ENCODE measurements at places on chromosomes 13 and 19. TPM values are rescaled to one million over a fixed set of nuclear protein-coding genes. Genes with fewer than 3 reads are reported as not detected.

The SIGLEC12 gene
- total RNA-seq, result not detected

GRCh38 chr13:34988330-34988791, 46.3 kb downstream of the NBEA start:
- DNase-seq, result no peak

The ADM5 gene
- 0.45 TPM for total RNA-seq

- DNase-seq, result peak; percentile 62
These were observed 2.2 kb downstream of the NAXD start for GRCh38 chr13:110617321-110618072.

The ARHGAP45 gene
- 14.8 TPM for total RNA-seq

The RINL gene
- 18.7 TPM for total RNA-seq

GRCh38 chr13:108902405-108903155, 273.2 kb downstream of the MYO16 start:
- no peak for DNase-seq

DNA sequence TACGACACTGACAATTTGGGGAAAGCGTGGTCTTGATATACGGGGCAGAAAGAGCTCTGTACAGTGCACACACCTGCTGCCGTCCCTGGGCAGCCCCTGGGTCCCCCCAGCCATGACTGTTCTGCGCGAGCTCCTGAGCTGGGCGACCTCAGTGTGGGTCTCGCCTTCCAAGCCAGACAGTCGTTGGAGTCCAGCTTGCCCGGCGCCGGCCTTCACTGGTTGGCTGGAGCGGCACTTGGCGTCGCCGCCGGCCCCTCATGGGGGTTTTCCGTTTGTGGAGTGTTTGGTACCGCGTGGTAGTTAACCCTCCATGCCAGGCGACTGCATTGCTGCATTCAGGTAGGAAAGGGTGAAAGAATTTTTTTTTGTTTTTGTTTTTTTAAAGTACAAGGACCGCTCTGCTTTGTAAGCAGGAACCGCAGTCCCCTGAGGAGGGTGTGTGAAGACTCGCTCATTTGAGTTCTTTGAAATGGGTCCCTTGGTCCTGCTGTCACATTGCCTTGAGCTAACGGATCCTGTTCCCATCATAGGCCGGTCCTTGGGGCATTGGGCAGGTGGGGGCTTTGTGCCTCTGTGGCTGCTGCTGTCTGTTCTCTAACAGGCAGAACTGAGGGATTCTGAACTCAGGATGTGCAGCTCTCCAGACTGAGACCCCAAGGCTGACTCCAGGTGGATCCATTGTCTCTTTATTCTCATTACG, 10.8 kb upstream of the RPS15 start:
- DNase-seq, result no peak

DNA sequence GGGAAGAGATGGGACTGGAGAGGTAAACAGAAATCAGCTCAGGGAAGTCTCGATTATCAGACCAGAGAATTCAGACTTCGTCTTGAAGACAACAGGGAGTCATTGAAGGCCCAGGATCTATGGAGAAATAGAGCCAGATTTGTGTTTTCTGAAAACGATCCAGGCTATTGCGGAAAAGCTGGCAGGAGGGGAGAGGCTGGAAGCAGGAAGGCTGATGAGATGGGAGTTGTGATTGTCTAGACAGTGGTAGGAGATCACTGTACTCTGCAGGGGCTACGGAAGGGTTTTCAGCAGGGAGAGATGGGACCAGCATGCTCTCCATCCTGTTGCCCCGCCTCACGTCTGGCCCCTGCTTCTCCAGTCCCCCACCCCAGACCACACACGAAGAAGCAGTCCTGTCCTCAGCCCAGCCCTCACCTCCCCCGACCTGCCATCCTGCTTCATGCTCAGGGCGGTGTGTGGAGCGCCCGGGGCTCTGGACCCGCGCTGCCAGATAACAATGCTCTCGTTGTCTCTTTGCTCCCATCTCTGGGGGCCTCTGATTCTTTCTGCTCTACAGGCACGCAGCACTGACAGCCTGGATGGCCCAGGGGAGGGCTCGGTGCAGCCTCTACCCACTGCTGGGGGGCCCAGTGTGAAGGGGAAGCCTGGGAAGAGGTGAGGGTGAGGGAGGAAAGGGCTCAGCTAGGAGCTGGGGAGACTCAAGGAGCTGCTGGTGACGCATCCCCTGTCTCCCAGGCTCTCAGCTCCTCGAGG, 1.9 kb downstream of the ARHGAP33 start:
- DNase-seq, result no peak

DNA sequence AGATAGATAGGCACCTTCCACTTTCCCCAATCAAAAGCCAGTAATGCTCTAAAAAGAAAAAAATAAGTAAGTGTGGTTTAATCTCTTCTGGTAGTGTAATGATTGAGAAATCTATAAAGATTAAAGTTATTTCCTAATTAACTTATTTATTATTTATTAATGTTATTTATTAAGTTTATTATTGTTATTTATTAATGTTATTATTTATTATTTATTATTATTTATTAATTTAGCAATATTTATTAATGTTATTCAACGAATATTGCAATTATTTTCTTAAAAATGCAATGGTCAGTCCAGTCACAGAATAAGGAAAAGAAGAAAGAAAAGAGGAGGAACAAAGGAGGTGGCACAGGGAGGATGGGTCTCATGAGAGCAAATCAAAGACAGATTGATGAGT, 100.7 kb downstream of the FREM2 start:
- DNase-seq, result no peak

DNA sequence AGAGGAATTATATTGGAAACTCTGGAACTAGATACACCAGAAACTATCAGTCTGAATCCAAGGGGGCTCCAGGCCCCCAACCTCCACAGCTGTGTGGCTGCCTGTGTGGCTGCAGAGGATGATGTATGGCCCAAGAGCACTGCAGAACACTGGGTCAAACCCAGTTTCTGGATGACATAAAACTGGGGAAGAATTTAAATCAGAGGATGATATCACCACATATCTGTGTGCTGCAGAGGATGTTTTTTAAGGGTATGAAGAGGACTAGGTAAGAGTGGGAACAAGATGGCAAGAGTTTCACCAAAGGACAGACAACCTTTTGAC, 226.4 kb downstream of the SUCLA2 start:
- DNase-seq, result no peak

DNA sequence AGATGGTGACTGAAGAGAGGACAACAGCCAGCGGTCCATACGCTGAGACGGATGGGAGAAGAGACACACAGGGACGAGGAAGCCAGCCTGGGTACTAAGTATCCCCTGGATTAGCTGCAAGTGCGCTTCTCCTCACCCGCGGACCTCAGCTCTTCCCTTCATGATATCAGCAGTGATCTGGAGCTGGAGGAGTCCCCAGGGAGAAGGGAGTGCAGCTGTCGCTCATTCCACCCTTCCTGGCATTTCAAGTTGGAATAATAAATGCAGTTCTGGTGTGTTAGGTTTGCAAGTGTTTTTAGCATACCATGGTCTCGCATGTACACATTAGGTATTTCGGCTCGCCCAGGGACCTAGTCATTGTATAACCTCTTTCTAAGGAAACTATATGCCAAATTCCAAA, 88.5 kb upstream of the C1QTNF9B start:
- DNase-seq, result no peak

DNA sequence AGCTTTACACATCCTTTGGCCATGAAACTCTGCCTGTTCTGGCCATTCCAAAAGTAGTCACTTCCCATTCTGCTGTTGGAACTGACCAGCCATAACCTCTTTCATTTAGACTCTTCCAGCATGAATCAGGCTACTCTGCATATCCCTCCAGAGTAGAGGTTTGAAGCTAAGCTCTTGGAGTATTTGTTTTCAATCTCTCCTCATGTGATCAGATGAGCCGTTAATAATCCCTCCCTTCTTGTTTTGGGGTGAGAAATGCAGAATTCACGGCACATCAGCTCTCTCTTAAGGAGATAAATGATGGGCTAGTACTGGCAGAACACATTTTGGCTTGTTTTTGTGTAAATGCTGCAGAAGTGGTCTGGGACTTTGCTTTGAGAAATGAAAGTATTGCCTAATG, 519.9 kb downstream of the PCDH17 start:
- no peak for DNase-seq

The KLK3 gene
- 1.3 TPM for total RNA-seq

DNA sequence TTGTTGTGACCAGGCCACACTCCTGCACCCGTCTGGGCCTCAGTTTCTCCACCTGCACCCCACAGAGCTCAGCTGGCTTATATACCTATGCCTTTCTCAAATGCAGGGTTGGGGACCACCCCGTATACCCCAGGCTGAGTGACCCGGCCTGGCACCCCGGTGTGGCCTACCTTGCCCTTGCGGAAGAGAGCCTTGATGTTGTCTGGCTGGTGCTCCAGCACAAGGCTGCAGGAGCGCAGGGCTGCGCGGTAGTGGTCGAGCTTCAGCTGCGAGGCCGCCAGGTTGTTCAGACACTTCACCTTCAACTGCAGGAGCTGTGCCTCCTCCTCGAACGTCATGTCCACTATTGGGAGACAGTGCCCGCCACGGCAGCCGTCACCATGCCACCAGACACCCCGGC, 5.9 kb downstream of the FKBP8 start:
- no peak for DNase-seq

The MBNL2 gene
- total RNA-seq, result 99.9 TPM

DNA sequence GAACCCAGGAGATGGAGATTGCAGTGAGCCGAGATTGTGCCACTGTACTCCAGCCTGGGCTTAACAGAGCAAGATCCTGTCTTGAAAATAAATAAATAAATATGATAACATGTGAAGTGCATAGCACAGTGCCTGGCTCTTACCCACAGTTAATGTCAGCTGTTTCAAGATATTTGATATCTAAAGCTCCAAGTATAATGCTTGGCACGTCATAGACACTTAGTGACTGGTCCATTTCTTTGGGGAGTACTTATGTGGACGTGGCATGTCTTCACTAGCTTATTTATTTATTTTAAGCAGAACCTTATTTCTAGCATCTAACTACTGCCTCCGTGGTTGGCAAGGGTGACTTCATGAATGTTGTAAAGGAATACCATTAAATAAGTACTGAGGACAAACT, 18.8 kb downstream of the GARRE1 start:
- no peak for DNase-seq

The GRIN2D gene
- 0.56 TPM for total RNA-seq

The FAM83E gene
- not detected for total RNA-seq

GRCh38 chr19:56176881-56177280, 1.1 kb downstream of the GALP start:
- no peak for DNase-seq

The HS6ST3 gene
- total RNA-seq, result 4.3 TPM

The ZNF274 gene
- total RNA-seq, result 46.8 TPM

- DNase-seq, result no peak
These were observed 15.4 kb downstream of the FGF14 start for GRCh38 chr13:102386461-102386860.

The ZNF329 gene
- 18.5 TPM for total RNA-seq

DNA sequence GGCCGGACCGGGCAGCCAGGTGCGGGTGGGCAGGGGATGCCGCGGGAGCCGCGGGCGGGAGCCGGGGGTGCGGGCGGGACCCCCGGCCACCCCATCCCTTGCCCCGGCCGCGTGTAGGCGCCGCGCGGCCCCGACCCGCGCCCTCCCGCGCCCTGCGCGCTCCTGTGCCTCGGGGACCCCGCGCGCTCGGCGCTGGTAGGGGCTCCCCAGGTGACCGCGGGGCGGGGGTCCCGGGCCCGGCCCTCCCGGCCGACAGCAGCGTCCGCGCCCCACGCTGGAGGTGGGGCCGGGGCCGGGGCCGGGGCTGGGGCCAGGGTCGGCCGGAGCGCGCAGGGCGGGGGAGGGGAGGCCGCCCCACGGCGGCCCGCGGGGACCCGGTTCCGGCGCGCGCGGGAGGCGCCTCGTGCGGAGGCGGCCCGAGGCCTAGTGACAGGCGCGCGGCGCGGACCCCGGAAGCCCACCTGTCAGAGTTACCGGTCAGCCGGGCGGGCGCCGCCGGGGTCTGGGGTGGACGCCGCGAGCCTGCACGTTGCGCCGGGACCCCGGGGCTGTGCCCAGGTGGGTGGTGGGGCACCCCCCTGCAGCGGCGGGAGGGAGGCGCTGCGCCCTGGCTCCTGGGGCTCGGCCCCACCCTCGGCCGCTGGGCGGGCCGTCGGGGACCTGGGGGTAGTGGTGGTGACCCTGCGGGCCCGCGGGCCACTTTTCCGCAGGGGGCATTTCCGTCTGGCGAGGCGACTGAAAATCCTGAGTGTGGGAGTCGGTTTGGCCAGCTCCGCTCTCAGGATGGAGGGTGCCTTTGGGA, 518 bp downstream of the TFDP1 start:
- peak; percentile 8 for DNase-seq

- no peak for DNase-seq
These were observed 13.0 kb downstream of the TFDP1 start for GRCh38 chr13:113597391-113598080.

DNA sequence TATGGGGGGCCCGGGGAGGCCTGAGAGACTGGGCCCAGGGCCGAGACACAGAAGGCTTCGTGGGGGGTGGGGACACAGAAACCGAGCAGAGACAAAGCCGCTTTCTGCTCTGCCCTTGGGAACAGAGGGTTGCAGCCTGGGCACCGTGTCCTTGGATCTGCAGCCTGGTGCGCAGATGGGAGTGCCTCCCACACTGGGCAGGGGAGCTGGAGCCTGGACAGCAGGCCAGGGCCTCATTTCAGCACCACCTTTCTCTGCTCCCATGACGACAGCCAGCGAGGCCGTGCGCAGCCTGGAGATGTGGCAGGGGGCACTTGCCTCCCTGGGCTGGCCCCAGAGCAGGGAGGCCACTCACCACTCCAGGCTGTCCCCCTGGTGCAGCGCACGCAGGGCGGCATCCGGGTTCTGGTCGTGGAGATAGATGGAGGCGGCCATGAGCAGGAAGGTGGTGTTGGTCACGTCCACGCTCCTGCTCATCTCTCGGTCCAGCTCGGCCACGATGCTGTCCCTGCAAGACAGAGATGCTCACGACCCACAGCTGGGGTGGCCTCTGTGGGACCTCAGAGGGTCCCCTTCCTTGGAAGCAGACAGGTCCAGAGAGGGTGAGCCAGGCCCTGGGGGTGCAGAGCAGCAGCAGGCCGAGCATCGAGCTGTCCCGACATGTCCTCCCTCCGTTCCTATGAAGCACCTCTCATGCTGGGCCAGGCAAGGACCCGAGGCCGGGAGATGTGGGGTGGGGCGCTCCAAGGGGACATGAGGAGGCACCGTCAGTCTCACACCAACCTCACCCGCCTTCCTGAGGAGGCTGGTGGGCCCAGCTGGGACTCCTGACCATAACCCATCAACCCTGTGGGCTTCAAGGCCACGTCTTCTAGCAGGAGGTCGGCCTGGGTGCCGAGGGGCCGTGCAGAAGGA, 10.9 kb upstream of the CERS1 start:
- no peak for DNase-seq

The LILRB3 gene
- 15.7 TPM for total RNA-seq

- no peak for DNase-seq
These were observed 90.1 kb downstream of the RGCC start for GRCh38 chr13:41547251-41548000.

DNA sequence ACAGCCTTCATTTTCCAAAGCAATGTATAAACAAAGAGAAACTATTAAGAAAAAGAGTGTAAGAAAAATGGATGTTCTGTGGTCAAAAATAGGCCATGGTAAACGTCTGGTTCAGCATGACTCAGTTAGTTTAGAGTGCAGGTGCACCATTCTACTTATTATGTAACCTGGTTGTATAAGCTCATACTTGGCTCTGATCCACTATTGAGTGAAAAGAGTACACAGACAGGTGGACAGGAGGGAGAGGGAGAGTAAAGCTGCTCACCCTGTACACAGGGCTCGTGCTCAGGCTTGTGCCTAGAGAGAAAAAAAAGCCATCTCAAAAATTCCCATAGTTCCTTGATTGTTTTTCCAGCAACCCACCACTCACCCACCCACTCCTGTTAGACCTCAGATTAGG, 85.8 kb upstream of the ZNF91 start:
- no peak for DNase-seq

GRCh38 chr19:31903979-31904378, 441.4 kb upstream of the ZNF507 start:
- no peak for DNase-seq
